ENCODE measurements at places on chromosomes 16 and 17.
A peak's percentile ranks its signal among the peaks of the same experiment; 100 is the strongest.

DNA sequence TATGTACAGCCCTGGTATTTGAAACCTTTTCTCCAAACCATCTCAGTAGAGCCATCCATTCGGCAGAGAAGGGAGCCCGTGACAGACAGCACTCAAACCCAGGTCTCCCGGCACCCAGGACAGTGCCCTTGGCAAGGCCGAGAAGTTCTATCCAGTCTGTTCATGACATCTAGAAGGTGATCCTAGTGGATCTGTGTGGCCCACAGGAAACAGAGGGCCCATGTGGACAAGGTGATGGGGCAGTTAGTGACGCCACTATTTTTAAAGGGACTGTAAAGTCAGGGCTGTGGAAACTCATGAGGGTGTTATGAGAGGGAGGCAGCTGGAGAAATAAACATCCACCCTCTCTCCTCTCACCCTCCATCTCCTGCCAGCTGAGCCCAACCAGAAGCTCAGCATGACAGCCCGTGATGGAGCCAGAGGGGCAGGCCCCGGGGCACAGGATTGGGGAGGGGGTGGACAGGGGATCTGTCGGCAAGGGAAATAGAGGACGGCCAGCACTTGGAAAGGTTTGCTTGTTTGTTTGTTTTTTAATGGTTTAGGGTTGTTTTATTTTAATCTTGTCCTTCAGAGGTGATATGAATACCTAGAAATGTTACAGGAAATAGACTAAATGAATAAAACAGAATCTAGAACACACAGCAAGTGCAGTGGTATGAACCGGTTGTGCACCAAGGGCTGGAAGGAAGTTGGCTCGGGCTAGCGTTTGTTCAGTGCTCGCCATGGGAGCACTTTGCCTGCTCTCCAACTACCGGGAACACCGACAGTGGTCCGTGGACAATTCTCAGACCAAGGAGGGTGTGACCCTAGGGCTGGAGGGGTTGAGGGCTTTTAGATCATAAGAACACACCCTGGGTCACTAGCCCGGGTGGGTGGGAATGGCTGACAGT is 17.1 kb downstream of the MYLK3 start:
- DNase-seq: no peak

- no peak for DNase-seq
Measured at GRCh38 chr17:71019699-71020098, 850.4 kb downstream of the KCNJ2 start.

GRCh38 chr16:79947771-79948170 is 347.2 kb upstream of the MAF start:
- DNase-seq: no peak

- no peak for DNase-seq
Measured at GRCh38 chr16:85641305-85641704, 28.2 kb downstream of the GSE1 start.

GRCh38 chr16:87344165-87344930 is 27.2 kb upstream of the C16orf95 start:
- no peak for DNase-seq

DNA sequence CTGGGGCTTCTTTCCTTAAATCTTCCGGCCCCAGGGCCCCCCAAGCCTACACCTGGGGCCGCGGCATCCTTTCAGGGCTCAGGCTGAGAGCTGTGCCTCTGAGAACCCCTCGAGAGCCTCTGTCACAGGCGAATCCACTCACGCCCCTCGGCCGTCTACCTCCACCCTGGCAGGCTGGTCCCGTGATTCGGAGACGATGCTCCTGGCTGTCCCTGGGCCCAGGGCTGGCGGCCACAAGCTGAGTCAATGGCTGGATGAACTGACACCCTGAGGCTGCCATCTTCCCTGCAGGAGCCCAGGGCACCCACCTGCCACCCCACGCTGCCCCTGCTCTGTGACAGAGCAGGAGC is 4.4 kb downstream of the TEPSIN start:
- no peak for DNase-seq

DNA sequence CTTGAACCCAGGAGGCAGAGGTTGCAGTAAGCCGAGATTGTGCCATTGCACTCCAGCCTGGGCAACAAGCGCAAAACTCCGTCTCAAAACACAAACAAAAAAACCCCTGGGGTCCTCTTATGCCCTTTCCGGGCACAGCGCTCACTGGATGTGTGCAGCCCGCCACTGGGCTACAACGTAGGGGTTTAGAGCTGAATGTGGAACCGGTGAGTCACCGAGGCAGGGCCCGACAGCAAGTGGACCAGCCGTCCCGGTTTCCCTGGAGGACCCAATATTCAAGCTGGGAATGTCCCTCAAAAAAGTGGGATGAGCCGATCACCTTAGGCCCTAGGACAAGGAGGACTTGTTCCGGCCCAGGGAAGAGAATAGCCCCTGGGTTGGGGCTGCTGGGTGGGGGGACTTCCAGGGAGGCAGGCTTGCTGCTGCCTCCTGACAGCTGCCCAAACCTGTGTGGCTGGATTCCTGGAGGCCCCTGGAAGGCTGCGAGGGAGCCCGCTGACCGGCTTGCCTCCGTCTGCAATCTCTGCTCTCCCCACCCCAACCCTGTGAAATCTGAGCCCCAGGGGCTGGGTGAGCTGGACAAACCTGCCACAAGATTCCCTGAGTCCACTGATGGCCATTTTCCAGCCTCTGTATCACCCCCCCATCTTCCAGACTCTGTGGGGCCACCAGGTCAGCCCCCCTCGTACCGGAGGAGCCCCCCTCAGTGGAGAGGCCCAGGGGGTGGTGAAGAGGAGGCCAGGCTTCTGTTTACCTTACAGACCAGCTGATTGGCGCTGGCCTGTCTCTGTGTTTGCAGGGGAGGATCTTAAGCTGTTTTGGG is 2.9 kb upstream of the CLDN9 start:
- no peak for DNase-seq

- no peak for DNase-seq
Measured at GRCh38 chr17:16433514-16433913, 18.1 kb downstream of the TRPV2 start.

GRCh38 chr17:81399481-81400153 is 4.4 kb downstream of the BAHCC1 start:
- DNase-seq: no peak

DNA sequence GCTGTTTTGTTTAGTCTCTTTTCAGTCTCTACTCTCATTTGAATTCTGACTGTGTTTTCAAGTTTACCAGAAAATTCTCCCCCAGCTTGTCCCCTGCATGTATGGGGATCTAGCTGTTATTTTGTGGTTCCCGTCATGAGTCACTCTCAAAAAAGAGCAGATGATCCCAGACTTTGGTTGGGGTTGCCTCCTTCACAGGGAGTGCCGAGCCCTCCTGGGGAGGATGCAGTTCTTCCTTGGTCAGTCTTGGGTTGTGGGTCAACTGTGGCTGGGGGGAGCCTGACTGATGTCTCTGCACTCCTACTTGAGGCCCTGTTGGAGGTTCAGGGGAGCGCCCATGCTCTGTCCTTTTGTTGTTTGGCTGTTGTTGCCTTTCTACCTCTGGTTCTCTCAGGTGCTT is 37.7 kb downstream of the EPN2 start:
- DNase-seq: no peak

DNA sequence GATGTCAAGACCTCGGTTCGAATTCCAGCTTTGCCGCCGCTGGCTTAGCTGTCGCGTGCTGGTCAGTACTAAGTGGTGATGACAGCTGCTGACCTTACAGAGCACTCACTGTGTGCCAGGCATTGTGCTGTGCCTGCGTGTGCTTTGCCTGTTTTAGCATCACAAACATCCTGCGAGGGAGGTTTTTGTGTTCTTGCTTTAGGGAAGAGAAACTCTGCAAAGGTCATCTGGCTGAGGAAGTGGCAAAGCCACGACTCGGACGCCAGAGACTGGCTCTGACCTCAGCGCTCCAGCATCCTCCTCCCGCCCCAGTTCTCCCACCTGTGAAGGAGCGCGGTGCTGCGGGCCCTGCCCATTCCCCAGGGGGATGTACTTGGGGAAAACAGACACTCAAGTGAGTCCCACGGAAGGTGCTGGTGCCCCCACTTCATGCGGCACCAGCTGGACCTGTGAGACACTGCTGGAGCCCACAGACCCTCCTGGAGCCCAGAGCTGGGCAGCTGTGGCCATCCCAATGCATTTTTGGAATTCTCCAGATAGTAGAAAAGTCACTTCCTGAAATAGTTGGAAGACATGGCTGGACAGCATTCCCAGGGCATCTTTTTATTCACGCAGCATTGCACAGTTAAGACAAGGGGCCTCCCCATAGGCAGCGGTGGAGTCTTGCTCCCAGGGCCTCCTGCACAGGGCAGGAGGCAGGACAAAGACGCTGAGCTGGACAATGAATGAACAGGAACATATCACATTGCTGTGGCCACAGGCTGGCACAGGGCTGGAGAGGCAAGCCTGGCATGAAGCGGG is 20.0 kb upstream of the HERPUD1 start:
- DNase-seq: no peak

GRCh38 chr17:6753006-6753445 is 2.8 kb upstream of the XAF1 start:
- DNase-seq: no peak

GRCh38 chr16:88789594-88789993 is 4.6 kb upstream of the PIEZO1 start:
- no peak for DNase-seq

DNA sequence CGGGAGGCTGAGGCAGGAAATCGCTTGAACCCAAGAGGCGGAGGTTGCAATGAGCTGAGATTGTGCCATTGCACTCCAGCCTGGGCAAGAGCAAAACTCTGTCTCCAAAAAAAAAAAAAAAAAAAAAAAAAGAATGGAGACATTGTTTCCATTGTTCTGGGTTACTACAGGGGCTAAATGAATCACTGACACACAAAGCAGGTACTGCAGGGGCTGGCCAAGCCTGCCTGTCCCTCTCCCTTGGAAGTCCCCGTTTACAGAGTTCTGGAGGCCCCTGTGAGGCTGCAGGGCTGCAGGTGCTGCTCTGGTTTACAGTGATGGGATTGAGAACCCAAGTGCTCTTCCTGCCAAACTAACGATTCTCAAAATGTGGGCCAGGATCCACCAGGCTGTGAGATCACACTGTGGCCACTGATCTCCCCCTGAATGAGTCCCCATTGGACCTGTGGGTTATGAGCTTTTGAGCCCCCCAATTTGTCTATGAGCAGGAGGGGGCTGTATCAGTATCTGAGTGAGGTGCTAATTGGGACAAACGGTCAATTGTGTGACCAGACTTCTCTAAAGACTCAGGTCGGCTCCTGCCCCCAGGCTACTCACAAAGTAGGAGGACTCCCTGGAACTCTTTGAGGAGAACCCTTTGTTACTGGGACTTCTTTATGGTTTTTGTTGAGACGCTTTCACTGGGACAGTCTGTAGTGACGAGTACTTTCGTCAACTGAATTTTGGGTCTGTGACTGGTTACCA is 39.0 kb downstream of the DNAH17 start:
- DNase-seq: no peak

DNA sequence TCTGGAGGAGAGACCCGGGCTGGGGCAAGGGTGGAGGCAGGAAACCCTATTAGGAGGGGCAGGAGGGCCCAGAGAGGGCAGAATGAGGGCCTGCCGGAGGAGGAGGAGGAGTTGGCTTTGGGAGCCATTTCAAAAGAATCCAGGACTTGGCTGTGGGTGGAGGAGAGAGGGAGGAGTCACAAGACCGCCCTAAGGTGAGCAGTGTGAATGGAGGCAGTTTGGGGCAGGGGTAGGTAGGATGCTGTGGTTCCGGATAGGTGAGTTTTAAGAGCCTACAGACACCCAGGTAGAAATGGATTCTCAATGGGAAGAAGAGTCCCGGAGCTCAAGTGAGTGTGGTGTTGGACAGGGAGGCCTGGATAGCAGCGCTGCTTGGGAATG is 80.3 kb downstream of the ARHGAP23 start:
- no peak for DNase-seq

GRCh38 chr17:65542610-65543009 is 18.8 kb downstream of the AXIN2 start:
- DNase-seq: no peak

- no peak for DNase-seq
Measured at GRCh38 chr16:49108611-49109010, 173.0 kb downstream of the CBLN1 start.

GRCh38 chr16:84229471-84229870 is 10.3 kb downstream of the KCNG4 start:
- DNase-seq: no peak

DNA sequence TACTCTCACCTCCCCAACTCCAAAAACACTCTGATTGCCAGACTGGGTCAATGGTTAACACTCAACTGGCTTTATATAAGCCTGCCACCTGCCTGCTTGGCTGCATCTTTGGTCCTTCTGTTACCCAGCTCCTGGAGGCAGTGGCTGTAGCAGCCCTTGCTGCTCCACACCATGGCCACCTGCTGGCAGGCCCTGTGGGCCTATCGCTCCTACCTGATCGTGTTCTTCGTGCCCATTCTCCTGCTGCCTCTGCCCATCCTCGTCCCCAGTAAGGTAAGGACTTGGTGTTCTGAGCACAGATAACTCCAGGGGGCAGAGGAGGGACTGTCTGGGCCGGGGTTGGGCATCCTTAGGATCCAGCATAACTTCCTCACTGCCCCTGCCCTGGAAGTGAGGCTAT is at the start of gene SLC13A2:
TSS of gene SLC13A2 (plus strand) at position 103 of the 400 bp plus-strand sequence. CDS start at position 172, 69 bp downstream.
- no peak for DNase-seq

DNA sequence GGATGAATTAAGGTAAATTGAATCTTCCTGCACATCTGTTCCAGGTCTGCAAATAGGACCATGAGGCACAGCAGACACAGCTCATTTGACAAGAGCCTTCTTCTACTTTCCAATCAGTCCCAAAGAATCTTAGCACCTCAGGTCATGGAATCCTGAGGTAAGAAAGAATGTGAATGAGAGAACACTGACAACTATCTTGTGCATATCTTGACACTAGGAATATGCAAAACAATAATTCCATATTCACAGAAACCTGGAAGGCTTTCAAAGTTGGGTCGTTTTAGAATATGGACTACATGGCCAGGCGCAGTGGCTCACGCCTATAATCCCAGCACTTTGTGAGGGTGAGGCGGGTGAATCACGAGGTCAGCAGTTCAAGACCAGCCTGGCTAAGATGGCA is 1009.4 kb upstream of the GOT2 start:
- DNase-seq: no peak

DNA sequence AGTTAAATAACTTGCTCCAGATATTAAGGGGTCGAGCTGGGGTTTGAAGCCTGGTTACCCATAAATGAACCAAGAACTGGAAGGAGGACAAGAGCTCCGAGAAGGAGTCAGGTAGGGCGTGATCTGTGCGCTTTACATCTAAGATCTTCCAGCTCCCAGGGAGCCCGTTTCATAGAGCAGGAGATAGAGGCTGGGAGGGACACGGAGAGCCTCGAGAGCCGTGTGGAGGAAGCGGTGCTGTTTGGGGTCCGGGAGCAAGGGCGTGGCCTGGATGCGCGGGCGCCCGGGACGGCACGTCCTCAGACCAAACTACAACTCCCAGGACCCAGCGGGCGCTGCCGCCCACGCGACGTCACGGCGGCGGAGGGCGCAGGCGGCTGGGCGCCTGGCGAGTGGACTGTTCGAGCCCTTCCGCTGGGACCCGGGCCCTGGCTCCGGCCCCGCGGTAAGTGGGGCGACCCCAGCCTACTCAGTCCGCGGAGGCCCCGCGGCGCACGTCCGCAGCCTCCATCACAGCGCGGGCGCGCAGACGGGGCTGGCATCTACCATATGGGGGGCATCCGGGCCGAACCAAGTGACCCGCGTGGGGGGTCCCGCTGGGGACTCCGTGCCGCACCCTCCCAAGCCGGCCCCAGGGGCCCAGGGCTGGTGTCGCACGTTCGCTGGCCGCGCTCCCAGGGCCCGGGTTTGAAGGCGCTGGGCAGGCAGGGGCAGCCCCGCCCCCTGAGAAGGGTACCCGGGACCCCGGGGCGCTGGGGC is at the start of gene BCKDK:
TSS of gene BCKDK (plus strand) at position 352 of the 759 bp plus-strand sequence. CDS start 838 bp downstream, outside the sequence.
- DNase-seq: peak; percentile 51
